Coronary artery (tissue), 2 donors: ENCODE measurements at places on chromosomes 3 and 15.

DNA sequence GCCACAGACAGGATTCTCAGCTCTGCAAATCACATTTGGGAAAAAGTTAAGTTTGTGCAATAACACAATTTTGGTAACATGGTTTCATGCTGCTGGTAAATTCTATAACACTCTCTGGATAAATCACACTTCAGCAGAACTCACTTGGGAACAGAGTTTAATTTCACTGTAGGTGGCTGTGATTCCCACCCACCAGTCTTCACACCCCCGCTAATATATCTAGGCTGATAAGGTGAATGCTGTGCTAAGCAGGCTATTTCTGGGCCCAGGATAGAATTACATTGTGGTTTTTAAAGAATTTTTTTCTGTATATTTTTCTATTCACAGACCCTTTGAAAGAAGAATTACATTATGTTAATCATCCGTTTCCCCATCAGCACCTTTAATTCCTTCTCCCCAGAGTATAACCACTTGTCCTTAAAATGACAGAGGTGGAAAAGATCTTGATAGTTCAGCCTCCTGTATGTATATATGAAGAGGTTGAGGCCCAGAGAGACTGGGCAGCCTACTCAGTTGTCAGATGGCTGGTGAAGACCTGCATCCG lies 22.9 kb downstream of the MAP2K1 start:
- no peak for DNase-seq

GRCh38 chr3:174002543-174002942 lies 605.0 kb downstream of the NLGN1 start:
- no peak for DNase-seq

DNA sequence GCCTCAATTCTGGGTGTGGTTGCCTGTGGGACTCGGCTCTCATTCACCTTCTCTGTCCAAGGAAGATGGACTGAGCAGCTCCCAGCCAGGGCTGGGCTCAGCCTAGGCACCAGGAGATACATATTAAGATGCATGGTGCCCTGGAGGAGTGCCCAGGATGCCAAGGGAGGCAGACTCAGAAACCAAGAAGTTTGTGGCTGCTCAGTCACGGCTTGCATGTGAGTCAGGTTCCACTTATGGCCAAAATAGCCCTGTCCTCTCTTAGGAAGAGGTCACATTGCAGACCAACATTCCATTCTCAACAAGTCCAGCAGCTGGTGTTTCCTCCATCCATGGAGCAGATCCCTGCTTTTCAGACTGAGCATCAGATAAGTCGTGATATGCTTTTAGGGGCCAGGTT lies 21.8 kb downstream of the CDCP1 start:
- DNase-seq, result no peak

DNA sequence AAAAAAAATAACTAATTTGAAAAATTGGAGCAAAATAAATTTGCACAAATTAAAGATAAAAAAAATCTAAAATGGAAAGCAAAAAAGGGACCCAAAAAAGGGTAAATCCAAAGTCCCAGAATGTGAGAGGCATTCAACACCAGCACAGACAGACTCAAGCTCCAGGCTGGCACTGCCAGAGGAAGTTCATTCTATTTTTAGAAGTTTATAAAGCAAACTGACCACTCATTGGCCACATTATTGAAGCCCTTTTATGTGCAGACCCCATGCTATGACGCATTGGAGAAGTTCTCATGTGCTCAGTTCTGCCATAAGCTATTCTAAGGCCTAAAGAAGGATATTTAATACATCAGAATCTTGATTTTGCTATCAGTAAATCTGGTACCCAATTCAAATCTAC lies 17.6 kb upstream of the BOC start:
- no peak for DNase-seq

- DNase-seq, result no peak
Observed at GRCh38 chr15:79003896-79004295, 59.0 kb upstream of the CTSH start.

DNA sequence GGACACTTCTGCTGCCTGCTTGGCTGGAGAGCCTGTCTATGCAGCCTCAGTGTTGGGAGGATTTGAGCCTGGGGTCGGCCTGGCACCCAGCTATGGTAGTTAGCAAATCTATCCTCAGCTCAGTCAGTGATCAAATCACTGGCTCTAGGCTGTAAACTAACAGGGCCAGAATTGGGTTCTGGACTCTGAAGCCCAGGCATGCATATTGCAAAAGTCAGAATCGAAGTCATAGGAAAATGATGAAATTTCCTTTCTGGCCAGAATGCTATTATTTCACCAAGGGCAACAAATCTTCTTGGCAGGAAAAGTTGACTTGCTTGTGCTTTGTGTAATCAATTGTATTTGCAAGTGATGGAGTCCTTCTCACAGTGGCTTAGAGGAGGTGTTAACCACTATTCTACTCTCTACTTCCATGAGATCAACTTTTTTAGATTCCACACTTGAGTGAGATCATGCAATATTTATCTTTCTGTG lies 482.6 kb upstream of the TPRG1 start:
- DNase-seq, result no peak

- DNase-seq, result no peak
Observed at GRCh38 chr15:51613951-51614350, 8.6 kb downstream of the DMXL2 start.

DNA sequence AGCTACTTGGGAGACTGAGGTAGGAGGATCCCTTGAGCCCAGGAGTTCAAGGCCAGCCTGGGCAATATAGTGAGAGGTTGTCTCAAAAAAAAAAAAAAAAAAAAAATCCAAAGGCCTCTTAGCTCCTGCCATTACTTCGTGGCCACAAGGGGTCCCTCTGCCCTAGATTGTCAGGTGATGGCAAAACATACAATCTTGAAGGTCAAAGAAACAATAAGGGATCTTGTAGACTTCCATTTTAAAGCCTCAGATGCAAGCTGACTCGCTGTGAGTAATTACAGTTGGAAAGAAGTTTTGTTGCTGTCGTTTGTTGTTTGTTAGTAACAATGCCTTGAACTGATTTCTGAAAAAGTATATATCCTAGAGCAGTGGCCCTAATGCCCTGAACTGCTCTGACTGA lies 55.9 kb upstream of the PLCL2 start:
- DNase-seq, result no peak

DNA sequence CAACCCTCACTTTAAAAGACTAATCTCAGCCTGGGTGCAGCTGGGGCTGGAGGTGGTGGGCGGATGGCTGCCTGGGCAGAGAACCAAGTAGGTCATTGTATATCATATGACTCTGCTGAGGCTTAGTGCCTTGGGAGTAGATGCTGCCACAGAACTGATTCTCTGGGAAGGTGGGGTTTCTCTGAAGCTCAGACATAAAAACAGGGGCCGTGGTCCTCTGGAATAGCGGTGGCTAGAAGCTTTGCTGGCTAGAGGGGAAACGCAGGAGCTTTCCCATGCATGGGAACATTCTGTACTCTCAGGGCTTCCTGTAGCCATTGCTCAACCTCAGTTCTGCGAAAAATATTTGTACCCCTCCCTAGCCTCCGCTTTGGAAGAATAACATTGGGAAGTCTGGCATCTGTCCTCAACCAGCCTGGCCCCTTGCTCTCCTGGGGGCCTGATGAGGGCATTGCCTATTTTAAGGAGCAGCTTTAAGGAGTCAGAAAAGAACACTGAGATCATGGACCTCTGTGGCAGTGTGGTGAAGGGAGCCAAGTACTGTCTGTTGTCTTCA lies 14.7 kb downstream of the TIMP4 start:
- peak; percentile 98 for DNase-seq

DNA sequence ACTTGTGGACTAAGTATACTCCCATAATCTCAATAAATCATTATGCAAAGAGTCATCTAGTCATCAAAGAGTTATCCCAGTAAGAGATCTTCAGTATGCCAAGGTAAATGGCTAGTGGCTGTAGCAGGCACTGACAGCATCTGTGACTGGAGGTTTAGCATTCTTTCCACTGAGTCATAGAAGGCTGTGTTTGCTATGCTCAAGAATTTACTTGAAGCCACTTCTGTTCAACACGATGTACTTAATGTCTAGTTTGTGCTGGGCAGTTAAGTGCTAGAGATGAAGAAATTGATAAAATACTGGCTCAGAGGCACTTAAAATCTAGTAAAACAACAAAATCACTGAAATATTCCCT lies 13.0 kb downstream of the ZBED2 start:
- no peak for DNase-seq

DNA sequence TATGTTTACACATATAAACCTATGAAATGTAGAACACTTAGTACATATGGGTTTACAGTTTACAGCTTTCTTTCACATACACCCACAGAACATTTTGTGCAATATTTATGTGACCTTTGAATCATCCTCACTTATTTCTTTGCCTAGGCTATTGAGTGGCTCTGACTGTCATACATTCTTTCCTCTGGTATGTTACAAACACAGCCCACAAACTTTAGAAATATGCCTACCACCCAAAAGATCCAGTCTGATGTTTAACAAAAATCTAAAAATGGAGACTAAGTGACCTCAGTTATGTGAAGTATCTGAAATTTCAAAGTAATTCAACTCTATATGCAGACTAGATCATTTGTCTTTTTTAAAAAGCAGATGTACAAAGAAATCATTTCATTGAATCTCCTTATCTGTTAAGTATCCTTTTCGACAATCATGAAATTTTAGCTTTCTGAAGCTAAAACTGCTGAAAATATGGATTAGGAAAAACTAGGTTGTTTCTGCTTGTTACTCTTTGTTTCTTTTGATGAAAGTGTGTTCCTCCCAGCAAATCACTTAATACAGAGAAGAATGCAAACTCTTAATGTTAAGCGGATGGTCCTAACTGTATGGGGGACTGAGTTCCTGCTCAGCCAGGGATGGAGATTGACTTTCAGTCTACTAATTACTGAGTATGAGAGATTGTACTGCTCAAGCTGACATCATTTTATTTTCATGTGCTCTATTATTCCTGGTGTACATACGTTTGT lies 27.7 kb downstream of the CCDC54 start:
- DNase-seq, result no peak

- no peak for DNase-seq
Observed at GRCh38 chr3:7779331-7779730, 722.3 kb upstream of the LMCD1 start.
